ENCODE measurements at places on chromosomes 7 and 10.

DNA sequence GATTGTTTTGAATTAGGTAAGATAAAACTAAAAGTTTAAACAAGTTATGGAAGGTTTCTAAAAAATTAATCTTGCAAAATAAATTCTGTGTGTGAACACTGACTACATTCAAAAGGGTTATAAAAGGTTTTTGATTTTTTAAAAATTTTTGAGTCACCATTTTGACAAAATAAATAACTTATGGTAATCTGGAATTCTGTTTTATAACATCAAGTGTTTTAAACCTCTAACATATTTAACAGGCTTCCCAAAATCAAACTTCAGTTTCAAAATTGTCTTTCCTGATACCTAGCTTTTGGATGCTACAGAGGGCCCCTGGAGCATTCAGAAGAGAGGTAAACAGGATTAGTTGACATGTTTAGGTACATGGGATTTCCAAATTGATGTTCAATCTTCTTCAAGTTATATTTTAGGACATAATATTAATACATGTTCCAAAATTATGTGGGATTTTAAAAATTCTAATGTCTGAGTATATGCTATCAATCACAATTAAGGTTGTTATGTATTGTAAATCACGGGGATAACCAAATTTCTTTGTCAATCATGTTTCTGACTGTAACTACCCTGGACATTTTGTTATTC is 8.1 kb upstream of the CPA2 start:
- no peak for DNase-seq

DNA sequence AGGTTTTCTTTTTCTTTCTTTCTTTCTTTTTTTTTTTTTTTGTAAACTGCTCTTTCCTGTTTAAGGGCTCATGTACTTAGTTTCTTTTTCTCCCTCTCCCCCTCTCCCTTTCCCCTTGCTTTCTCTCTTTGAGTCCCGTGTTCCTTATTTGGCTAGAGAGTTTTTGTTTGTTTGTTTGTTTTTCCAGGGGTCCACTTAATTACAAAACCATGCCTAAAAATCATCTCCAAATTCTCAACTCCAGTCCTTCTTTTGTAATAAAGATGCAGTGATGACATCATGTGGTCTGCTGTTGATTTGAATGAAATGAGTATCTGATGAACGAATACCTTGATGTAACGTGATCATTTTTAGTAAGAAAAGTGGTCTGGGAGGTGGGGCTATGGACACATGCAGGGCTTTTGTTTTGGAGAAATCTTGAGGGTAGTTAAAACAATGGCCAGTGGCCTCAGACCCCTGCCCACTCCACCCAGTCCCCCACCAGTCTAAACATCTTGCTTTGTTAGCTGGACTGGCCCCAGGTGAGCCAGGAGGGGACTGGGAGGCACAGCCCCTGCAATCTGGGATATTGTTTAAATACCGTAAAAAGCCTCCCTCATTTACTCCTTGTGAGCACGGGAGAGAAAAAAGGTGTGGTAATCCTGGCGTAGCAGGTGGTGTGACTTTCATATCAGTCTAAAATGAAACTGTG is 165.7 kb downstream of the LRMDA start:
- DNase-seq: no peak

GRCh38 chr7:31494421-31494820 is 19.5 kb upstream of the ITPRID1 start:
- DNase-seq: no peak

DNA sequence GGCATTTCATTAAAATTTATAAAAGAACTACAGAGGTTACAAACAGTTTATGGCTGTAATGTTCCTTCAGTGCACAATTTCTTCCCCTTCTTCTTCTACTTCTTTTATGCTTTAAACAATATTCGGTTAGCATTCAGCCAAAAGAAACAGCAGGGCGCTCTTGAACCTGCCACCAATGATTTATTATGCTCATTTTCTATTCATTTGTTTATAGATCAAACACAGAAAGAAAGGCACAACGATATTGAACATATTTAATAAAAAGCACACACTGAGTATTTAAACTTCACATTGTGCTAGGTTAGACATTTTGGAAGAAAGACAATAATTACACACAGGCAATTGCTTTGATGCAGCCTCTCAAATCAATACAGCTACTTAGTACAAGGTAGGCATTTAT is 1025.8 kb upstream of the LRRN3 start:
- no peak for DNase-seq

Data from fibroblast of skin of left biceps (primary cell).